ENCODE measurements at places on chromosomes 11 and 22. TPM values are rescaled to one million over a fixed set of nuclear protein-coding genes. Genes with fewer than 3 reads are reported as not detected.

The CHRM1 gene
- total RNA-seq = not detected

The SLC22A12 gene
- not detected for total RNA-seq

The OR2AG1 gene
- not detected for total RNA-seq

GRCh38 chr11:79342686-79343085 lies 98.1 kb downstream of the TENM4 start:
- H3K27me3 ChIP-seq = no peaks in the 10 kb centered on the region
- no peaks in the 10 kb centered on the region for H3K4me1 ChIP-seq
- no peak overlapping the region for H3K4me3 ChIP-seq

- no peaks in the 10 kb centered on the region for H3K36me3 ChIP-seq
- H3K27me3 ChIP-seq = no peaks in the 10 kb centered on the region
- H3K27ac ChIP-seq = no peak overlapping the region
- no peaks in the 10 kb centered on the region for H3K4me1 ChIP-seq
- no peak overlapping the region for H3K4me3 ChIP-seq
Observed at GRCh38 chr22:47215851-47216250, 453.4 kb downstream of the TBC1D22A start.

- no peak overlapping the region for H3K27ac ChIP-seq
- no peaks in the 10 kb centered on the region for H3K4me1 ChIP-seq
Observed at GRCh38 chr11:84993386-84993785, 633.8 kb downstream of the DLG2 start.

DNA sequence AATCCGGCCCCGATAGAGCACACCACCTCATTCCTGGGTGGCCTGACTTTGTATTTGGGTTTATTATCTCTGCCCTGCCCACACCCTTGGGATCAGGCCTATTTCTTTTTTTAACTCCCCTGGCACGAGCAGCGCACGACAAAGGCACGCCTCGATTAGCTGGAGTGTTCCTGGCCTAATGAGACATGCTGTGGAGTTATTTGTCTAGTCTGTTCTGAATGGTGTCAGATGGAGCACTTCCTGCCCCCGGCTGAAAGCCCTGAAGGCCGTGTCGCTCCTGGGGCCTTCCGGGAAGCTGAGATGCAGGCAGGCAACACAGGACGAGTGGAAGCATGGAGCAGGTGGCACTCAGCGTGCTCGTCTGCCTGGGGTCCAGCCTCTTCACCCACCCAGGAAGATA lies 47.1 kb downstream of the LARGE1 start:
- H3K27me3 ChIP-seq = no peaks in the 10 kb centered on the region
- H3K27ac ChIP-seq = no peak overlapping the region
- H3K36me3 ChIP-seq = no peaks in the 10 kb centered on the region
- no peak overlapping the region for H3K4me3 ChIP-seq

DNA sequence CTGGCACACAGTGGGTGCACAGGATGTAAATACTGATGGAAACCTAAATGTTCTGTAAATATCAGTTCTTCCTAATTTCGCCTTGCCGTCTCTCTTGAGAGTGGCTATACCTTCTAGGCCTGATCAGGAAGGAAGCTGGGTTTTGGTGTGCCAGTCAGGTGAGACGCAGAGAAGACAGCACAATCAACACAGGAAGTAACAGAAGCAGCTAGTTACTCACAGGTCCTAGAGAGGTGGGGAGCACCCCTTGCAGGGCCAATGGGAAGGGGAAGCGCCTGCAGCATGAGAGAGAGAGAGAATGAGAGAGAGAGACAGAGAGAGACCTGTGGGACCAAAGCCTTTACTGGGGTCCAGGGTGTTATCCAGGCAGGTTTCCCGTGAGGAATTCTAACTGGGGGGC lies 80.8 kb downstream of the FBLN1 start:
- H3K4me1 ChIP-seq = peaks cover 6% of the 10 kb centered on the region
- no peaks in the 10 kb centered on the region for H3K36me3 ChIP-seq
- no peak overlapping the region for H3K4me3 ChIP-seq
- H3K27me3 ChIP-seq = peaks cover 6% of the 10 kb centered on the region
- no peak overlapping the region for H3K27ac ChIP-seq

- no peak overlapping the region for H3K4me3 ChIP-seq
- no peak overlapping the region for H3K27ac ChIP-seq
- no peaks in the 10 kb centered on the region for H3K27me3 ChIP-seq
- no peak for DNase-seq
- peaks cover 29% of the 10 kb centered on the region for H3K36me3 ChIP-seq
Observed at GRCh38 chr11:108063410-108063809, 54.7 kb downstream of the CUL5 start.

All from activated CD4-positive, alpha-beta memory T cell treated with anti-CD3 and anti-CD28 coated beads for 36 hours (primary cell).